ENCODE measurements at places on chromosomes 5 and 9.

DNA sequence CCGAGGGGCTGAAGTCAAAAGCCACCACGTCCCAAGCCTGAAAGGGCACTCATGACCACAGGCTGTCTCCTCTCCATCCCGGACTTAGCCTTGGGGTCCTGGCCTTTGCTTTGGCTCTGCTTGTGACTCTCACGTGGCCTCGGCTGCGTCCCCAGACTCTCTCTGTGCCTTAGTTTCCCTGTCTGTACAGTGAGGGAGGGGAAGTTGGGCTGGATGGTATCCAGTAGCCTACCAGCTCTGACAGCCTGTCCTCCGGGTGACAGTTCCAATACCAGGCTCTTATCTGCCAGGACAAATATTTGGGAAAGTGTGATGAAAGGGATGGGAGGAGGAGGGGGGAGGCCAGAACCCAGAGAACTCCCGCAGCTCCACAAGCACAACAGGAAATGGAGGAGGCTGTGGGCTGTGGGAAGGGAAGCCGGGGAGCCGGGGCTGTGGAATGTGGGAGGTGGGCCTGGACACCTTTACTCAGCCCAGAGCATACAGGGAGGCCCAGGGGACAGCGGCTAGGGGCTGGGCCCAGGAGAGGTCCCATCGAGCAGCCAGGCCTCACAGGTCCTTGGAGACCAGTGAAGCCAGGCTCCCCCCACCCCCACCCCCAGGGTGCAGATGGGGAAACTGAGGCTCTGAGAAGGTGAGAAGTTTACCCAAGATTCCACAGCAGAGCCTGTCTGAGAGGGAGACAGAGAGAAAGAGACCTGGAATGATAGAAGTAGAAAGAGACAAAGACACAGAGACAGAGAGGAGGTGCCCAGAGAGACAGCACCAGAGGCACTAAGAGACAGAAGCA, 18.3 kb downstream of the PDGFRB start:
- DNase-seq = no peak

- DNase-seq = no peak
Observed at GRCh38 chr5:162160401-162160800, 92.8 kb downstream of the GABRG2 start.

DNA sequence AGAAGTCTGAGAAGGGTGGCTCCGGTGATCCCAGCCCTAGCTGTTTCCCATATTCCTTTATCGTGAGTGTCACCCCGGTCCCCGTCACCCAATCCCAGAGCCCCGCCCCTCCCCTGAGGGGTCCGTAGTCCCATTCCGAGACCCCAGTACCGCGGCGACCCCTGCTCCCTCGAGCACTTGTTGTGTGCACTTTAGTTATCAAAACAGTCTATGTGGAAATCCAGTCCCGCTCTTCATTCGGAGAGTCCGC, 223 bp downstream of the LRSAM1 start:
- DNase-seq = no peak

DNA sequence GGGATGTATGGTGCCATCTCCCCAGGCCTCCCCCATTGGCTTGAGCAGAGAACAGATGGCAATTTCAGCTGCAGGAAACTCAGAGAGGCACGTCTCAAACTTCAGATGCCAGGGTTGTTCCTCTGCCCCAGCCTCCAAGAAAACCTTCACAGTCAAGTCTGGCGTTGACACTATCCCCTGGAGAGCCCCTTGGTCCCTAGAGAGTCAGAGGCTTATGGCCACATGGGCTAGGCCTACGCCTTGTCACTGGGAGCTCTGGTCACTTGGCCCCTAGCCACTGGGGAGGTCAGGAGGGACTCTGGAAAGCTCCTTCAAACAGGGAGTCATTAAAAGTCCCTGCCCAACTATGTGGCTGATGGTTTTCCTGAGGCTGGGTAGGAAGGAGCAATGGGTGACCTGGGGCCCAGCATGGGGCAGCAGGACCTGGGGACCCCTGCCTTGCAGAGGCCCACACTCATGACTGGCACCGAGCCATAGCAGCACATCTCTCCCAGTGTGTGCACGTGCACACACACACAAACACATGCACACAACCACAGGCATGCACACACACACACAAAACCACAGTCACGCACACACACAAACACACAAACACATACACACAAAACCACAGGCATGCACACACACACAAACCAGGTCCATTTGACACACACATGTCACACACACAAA, 144.2 kb downstream of the GADD45G start:
- DNase-seq = no peak

DNA sequence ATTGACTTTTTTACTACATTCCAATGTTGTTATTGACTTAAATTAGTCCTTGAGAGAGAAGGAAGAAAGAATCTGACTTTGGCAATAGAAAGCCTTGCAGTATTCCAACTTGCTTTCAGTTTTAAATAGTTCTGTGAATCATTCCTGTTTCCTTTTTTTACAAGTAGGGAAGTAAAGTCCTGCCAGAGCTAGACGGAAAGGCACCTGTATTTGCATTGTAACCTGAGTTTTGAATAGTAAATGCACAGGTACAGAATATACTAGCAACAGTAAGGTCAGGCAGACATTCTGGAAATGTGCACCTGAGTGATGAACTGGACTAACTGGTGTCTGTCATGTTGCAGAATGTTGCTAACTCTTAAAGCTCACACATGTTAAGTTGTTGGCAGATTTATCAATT, 100.9 kb downstream of the PRKACG start:
- DNase-seq = no peak

DNA sequence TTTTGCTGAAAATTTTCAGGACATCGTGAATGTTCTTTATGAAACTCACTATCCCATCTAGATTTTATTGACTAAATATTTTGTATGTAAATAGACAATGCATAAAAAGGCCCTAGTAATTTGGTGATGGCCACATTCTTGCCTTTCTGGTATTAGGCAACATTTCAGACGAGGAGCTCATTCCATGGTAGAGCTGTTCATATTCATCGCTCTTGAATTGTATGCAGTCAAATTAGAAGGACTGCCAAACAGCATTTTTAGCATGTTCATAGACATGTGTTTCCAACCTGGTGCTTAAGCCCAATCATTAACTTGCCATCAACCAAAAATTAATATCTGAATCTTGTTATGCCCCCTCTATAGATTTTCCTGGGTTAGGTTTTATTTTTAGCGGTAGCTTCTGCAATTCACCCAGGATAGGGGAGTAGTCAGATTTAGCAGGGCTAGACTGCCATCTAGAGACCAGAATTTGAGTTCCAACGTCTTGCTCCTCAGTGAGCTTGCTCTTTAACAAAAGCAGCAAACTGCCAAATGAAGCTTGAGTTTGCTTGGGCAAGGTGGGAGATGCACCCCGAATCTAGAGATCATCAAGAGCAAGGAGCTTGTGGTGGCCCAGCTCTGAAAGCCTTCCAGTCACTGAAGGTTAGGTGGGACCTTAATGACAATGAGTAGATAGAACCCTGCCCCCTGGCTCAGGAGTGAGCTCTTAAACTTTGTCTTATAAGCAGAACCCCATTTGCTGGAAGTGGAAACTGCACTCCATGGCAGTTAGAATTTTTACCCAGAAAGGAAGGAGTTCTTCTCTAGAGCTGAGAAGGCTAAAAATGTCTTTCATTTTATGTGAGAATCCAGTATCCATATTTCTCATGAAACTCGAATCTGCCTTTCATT, 456.2 kb downstream of the RASEF start:
- peak; percentile 54 for DNase-seq

GRCh38 chr9:124725068-124725452, 46.1 kb downstream of the NR6A1 start:
- no peak for DNase-seq
